NCI-H524 (cell line): ENCODE measurements at places on chromosomes 3 and 15.

DNA sequence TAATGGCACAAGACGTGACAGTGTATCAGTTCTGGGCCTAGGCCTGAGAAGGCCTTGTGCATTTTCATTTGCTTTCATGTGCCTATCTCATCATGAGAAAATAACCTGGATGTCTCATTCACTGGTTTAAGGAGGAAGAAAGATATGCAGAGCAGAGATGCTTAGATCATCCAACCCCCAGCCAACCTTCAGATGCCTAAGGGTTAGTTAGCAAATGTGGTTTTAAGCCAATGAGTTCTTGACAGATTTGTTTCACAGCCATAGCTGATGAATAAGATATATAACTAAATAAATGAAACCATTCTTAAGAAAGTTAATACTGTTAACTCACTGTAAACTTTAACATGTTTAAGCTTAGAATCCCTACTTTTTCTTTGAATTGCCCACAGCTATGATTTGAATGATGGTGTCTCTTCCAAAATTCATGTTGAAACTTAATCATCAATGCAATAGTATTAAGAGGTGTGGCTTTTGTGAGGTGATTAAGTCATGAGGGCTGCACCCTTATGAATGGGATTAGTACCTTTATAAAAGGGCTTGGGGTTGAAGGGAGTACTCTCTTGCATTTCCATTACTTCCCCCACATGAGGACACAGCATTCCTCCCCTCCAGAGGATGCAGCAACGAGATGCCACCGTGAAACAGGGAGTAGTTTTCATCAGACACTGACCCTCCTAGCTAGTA, 324.6 kb upstream of the TBC1D5 start:
- DNase-seq: no peak

DNA sequence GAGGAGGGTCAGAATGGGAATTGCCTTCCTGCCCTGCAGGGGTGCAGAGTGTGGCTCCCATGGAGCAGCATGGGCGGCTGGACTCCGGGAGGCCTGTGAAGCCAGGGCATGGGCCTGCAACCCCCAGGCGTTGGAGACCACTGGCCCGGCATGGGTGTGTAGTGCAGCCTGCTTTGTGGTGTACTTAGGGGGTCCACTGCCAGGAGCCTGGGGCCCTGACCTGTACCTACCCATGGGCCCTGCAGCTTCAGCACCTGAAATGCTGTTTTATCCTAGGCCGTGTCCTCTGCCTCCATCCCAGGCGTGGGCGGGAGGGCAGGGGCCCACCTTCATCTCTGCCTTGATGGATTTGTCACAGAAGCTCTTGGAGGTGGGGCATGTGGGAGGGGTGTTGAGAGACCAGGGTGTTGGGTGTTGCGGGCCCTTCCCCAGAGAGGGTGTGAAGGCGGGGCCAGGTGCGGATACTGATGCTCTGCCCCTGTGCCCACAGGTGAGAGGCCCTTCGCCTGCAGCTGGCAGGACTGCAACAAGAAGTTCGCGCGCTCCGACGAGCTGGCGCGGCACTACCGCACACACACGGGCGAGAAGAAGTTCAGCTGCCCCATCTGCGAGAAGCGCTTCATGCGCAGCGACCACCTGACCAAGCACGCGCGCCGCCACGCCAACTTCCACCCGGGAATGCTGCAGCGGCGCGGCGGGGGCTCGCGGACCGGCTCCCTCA, 45.0 kb downstream of the KLF13 start:
- no peak for DNase-seq

DNA sequence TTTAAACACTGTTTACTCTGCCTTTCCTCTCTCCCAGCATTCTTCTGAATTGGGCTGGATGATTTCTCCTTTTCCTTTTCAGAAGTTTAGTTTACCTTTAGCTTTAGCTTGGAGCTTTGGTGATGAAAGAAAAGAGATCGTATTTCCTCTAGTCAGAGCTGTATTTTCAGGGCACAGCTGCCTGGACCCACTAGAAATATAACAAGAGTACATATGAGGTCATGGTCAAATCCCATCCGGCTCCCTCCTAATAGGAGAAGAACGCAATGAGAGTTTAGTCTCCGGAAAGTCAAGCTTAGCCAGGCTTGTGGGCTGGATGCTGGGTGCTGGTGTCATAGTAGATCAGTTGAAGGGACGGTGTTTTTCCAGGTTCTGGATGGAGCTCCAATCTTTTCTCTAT, 177.1 kb upstream of the PFN2 start:
- DNase-seq: no peak

GRCh38 chr3:9935966-9936510, 2.4 kb downstream of the CRELD1 start:
- DNase-seq: no peak

DNA sequence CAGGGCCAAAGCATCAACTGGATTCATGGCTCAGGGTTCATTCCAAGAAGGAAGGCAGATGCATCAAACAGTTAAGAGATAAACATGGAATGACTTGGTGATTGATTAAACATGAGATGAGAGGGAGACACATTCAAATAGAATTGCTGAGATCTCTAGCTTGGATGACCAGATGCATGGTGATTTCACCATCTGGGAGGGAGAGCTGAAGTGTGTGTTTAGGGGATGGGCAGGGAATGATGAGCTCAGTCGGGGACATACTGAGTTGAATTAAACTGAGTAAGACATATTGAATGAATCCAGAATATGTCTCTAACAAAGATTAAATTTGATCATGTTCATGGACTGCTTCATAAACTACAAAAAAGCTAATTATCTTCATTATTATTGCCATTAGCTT, 35.5 kb downstream of the CADPS start:
- peak; percentile 62 for DNase-seq

- no peak for DNase-seq
Measured at GRCh38 chr15:38721568-38721945, 156.9 kb upstream of the RASGRP1 start.

GRCh38 chr15:99574502-99574901, 8.7 kb downstream of the MEF2A start:
- DNase-seq: no peak

DNA sequence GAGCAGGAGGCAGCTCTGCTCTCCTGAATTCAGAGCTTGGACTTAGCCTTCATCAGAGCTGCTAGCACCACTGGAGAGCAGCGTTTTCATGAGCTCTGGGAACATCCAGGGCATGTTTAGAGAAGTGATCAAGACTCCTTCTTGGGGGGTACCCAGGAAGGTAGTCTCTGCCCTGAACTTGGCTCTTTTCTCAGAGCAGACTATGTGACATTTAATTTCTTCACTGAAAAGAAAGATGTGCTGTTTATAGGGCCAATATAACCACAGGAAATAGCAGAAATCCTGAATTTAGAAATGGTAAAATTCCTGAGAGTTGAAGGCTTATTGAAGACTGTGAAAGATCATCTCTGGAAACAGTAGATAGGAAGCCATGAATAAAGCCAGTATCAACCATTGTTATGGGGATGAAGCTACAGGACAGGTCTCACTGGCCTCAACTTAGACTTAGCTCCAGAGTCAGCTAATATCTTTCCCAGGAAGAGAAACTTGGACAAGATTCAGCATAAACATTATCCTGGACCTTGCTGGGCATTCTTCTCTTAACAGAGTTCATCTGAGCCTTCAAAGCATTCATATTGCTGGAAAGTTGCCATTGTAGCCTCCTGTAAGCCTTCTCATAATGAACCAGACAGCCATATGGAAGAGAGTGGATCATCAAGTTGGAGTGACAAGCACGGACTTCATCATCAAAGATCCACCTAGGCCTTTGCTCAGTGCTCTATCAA, 386.6 kb upstream of the THBS1 start:
- DNase-seq: no peak

GRCh38 chr15:55289011-55289745, 435 bp downstream of the RAB27A start:
- DNase-seq: peak; percentile 90

- DNase-seq: no peak
Measured at GRCh38 chr3:35966629-35967464, 327.5 kb downstream of the ARPP21 start.

- DNase-seq: no peak
Measured at GRCh38 chr15:63836579-63836978, 2.8 kb upstream of the HERC1 start.

GRCh38 chr3:60017631-60018030, 967.8 kb upstream of the CFAP20DC start:
- no peak for DNase-seq

DNA sequence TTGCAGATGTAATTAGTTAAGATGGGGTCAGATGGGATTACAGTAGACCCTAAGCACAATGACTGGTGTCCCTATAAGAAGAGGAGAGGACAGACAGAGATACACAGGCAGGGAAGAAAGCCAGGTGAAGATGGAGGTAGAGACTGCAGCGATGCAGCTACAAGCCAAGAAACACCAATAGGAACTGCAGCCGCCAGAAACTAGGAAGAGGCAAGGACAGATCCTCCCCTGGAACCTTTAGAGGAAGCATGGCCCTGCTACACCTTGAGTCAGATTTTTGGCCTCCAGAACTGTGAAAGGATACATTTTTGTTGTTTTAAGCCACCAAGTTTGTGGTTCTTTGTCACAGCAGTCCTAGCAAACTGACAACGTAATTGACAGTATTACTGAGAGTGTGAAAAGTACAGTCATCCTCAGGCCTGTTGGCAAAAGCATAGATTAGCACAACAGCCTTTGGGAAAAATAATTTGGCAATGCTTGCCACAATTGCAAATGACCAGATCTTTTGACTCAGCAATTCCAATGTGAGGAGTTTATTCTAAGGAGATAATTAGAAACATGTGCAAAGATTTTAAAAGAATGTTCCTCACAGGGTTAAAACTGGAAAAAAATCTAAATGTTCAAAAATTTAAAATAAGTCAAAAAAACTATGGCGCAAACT, 82.6 kb upstream of the TJP1 start:
- no peak for DNase-seq

DNA sequence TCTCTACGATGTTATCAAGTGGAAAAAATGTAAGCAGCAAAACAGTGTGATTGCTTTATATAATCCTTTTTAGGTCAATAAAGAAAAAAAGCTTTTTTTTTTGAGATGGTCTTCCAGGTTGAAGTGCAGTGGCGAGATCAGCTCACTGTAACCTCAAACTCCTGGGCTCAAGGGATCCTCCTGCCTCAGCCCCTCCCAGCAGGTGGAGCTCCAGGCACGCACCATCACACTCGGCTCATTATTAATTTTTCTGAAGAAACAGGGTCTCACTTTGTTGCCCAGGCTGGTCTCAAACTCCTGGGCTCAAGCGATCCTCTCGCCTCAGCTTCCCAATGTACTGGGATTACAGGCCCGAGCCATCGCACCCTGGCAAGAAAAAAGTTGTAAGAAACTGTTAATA, 17.3 kb downstream of the RNF168 start:
- no peak for DNase-seq

DNA sequence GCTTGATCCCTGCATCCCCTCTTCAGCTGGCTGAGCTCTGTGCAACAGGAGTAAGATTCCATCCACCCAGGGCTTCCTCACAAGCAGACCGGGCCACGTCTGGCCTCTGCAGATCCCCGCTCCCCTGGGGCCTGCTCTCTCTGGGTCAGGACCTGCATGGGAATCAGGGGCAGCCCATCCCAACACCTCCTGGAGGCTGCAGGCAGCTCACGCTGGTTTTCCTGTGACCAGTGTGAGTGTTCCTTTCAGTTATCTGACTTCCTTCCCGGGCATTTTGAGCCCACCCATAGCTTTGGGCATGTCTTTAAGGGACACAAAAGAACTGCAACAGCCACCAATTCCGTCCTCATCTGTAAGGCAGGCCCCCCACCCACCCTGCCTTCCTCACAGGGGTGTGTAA, 16.3 kb downstream of the NUP210 start:
- DNase-seq: no peak

GRCh38 chr15:98599909-98600691, 48.2 kb upstream of the IGF1R start:
- no peak for DNase-seq

- DNase-seq: no peak
Measured at GRCh38 chr15:70375006-70375431, 277.3 kb upstream of the TLE3 start.

DNA sequence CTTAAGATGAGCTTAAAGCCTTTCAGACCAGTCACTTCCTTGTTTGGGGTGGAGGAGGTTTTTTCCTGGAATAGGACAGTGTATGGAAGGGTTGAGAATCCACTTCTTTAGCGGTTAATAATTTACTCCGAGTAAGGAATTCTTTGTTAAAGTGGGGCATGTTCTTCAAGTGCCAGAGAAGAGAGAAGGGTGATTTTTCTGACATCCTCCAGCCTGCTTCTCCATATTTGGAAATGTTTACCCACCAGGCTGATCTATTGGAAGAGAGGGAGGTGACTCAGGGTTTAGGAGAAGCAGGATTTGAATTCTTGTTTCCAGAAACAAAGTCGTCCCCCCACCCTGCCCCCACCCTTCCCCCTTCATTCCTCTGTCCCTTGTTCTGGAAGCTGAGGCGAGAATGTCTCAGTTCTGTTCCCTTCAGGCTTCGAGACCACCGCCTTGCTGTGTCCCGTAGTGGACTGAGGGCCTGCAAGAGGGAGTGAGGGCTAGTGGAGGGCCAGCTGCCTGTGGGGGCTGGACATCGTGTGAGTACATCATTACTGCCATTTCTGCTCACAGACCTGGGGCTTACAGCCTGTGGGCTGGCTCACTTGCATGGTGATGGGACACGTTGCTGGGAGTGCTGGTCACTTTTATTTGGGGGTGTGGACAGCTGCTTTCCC, 58.5 kb downstream of the LPP start:
- DNase-seq: no peak

DNA sequence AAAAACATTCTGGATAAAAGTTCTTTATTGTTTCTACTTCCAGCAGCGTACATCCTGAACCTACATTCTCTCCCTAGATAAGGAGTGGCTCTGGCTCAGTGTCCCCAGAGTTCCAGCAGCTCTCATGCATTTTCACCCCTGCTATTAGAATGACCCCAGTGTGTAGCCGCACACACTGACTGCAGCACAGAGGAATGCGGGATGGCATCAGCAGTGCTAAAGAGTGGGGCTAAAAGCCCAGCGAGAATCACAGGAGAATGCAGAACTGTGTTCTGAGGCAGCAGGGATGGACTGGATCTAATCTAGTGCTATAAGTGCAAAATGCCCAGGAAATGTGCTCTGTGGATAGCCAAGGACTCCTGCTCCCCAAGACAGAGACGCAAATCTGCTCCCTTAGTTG, 66.4 kb upstream of the TJP1 start:
- no peak for DNase-seq

DNA sequence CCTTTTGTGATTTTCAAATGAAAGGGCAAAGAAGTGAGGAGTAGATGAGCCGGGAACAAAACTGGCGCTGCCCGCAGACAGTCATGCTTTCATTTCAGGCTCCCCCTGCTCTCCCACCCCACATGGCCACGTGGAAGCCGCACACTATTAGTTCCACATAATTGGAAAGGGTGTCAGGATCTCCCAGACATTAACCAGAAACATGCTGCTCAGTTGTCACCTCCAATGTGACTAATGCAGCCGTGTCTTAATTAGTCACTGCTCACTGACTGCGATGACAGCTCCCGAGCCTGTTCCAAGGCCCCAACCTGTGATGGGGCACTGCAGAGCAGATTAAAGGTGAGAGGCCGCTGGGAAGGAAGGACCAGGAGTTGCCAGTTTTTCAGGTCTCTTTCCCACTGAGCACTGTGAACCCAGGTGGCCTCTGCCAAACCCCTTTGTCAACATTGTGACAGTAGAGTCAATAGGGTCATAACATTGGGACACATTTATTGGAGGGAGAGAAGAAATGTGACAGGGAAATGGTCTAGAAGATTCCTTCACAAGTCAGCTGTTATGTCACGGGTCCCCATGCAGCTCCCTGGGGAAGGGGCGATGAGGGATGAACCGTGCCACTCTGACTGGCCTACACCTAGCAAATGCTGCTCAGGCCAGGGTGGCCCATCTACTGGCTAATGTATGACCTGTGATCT, 38.6 kb upstream of the SFMBT1 start:
- no peak for DNase-seq
